ENCODE measurements at places on chromosomes 6 and 20.

DNA sequence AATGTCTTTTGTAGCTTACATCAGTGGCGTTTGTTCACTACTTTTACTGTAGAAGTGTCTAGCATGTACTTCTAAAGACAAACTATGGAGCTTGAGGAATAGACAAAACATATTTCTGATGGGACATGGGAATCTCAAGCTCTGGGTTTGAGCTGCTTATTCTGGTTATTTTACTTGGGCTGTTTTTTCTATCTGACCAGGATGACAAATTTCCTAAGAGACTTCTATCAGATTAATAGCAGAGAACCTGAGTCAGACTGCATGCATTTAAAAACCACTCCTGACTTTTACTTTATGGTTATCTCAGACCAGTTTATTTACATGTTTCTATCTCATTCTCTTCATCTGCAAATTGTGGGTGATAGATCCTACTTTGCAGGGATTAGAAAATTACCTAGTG, 1282.3 kb upstream of the GJE1 start:
- no peak for DNase-seq

- no peak for DNase-seq
Measured at GRCh38 chr6:466564-466963, 75.0 kb downstream of the IRF4 start.

GRCh38 chr20:4195499-4195898, 180.1 kb upstream of the RNF24 start:
- peak; percentile 11 for DNase-seq

DNA sequence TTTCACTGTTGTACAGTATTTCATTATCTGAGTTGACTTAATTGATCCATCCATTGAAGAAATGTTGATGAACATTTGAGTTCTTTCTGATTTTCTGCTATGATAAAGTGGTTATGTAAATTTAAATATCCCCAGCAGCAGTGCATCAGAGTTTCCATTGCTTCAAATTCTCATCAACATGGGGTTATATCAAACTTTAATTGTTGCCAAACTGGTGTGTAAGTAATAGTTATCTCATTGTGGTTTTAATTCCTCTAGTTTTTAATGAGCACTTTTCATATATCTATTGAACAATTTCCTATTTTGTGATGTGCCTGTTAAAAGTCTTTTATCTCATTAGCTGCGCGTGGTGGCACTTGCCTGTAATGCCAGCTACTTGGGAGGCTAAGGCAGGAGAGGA, 18.1 kb downstream of the ZNFX1 start:
- no peak for DNase-seq

DNA sequence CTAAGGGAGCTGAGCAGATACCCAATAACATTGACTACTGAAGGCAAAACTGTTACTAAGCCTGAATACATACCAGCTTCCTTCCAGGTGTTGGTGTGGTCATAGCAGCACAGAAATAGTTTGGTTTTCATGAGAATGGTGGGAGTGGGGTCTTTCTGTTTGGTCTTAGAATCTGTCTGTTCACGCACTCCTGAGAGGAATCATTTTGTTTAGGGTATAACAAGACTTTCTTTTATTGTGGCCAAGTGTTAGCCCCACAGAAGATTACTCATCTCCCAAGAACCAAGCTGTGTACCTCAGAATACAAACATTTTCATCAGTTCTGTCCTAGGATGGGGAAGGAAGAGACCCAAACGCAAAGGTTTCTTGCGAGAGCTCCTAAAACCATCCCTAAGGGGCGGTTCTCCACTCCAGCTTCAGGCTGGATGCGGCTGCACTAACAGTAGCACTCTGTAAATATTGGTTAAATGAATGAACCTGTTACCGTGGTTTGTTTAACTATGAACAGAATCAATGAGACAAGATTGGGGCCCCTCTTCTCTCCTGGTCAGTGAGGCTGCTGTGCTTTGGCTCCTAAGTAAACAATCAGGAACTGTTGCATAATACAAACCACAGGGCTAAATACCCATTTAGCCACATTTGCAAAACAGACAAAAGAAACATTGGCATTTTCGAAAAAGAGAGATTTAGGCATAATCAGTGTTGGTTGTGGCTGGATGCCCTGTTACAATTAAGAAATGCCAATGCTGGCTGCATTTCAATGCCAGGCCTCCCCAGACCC, 44.9 kb downstream of the SNAP25 start:
- DNase-seq: peak; percentile 43

- DNase-seq: no peak
Measured at GRCh38 chr6:169194737-169195136, 58.9 kb downstream of the THBS2 start.

DNA sequence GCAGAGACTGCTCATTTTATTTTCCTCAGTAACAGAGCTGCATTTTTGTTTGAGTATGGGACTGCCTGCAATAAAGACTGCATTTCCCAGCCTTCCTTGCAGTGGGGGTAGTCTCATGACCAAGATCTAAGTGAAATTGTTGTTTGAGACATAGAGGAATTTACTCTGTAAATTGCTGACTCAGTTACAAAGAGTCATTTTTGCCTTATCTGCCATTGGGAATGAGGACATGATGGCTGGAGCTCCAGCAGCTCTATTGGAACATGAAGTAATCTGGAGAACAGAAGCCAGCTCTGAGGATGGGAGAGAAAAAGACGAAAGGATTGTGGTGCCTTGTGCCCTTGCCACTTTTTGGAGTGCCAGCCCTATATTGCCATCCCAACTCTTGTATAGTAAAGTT, 2.1 kb upstream of the CST11 start:
- DNase-seq: no peak

DNA sequence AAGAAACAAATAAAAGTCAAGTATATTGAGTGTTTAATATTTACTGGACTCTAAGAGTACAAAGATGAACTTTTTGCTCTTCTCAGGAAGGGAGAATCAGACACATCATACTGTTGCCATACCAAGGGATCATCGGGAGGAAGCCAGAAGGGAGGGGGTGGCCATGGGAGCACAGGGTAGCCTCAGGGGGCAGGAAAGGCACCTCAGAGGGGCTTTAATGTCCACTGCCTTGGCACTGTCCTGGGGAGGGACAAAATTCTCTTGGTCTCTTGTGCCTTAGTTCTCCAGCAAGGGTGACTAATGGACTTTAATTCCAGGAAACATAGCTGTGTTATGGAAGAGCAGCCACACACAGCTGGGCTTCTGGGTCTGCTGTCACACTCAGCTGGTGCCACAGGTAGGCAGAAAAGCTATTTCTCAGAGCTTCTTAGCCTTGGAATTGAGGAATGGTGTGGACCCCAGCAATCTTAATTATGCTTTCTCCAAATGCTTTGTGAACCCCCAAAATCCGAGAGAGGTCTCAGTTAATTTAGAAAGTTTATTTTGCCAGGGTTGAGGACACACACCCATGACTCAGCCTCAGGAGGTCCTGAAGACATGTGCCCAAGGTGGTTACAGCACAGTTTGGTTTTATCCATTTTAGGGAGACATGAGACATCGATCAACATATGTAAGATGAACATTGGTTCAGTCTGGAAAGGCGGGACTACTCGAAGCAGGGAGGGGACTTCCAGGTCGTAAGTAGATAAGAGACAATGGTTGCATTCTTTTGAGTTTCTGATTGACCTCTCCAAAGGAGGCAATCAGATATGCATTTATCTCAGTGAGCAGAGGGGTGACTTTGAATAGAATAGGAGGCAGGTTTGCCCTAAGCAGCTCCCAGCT, 53.2 kb downstream of the MRAP2 start:
- no peak for DNase-seq

GRCh38 chr6:56684342-56685101, 41.8 kb upstream of the DST start:
- DNase-seq: peak; percentile 57

DNA sequence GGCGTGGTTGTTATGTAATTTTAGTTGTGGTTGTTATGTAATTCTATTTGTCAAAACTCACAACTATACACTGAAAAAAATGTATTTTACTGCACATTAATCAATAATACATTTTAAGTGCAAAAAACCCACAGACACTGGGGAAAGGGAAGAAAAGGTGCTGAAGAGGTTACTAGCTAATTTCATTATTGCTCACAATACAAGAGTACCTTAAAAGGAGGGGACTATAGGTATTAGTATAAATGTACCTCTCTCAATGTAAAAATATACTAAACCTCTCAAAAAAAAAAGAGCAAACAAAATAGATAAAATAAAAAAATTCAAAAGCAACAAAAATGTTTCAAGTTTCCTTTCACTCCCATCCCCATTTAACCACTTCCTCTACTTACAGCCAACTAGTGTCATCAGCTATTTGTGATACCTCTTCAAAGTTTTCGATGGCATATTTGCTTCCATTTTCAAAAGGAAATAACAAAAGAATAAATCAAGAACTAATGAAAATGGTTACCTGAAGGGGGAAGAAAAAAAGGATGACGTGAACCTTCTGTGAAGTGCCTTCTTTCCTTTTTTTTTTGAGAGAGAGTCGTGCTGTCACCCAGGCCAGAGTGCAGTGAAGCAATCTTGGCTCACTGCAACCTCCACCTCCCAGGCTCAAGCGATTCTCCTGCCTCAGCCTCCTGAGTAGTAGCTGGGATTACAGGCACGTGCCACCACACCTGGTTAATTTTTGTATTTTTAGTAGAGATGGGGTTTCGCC, 30.2 kb downstream of the RANBP9 start:
- DNase-seq: no peak

- no peak for DNase-seq
Measured at GRCh38 chr6:28812778-28813569, 110.8 kb downstream of the TRIM27 start.

- peak; percentile 40 for DNase-seq
Measured at GRCh38 chr6:10408457-10408856, 6.4 kb downstream of the TFAP2A start.

GRCh38 chr6:37432590-37432915, 468 bp upstream of the CMTR1 start:
- DNase-seq: no peak

GRCh38 chr6:153698001-153698400, 341.0 kb upstream of the OPRM1 start:
- DNase-seq: no peak

GRCh38 chr6:33492093-33492492, 37.7 kb downstream of the ZBTB9 start:
- DNase-seq: no peak

DNA sequence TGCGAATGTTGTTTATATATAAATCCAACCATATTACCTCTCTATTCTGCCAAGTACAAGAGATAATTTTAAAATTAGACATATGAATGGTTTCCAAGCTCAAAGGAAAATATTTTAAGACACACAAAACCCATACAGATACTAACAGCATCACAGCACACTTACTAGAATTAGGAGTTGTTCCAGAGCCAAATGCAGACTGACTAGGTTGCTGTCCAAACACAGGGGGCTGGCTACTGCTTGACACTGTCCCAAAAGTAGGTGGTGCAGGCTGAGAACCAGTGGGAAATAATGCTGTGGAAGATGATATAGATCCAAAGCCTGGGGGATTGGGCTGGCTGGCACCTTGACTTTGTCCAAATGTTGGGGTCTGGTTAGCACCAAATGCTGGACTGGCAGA, 24.3 kb downstream of the FAM8A1 start:
- DNase-seq: no peak

- no peak for DNase-seq
Measured at GRCh38 chr6:80531681-80532619, 425.5 kb downstream of the BCKDHB start.

DNA sequence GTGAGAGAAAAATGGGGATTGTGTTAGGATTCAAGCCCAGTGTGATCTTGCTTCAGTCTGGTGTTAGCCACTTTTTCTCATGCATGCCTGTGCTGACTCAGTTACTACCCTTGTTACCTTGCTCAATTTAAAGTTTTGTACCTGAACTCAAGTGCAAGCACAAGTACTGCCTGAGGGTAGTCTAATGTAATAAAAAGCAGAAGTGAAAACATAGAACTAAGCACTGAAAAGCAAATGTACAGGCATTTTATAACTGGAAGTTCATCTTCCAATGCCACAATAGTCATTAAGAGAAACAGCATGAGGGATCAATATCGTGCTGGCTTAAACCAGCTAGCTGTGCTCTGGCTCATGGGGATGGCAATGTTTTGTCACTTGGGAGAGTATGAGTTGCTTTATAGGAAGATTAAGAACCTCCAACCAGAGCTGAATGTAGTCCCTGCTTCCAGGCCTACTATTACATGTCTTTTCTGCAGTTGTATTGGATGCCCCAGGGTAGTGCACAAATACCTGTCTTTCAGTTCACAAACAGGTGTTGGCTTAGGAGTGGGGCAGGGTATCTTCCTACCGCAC, 48.7 kb downstream of the SLC35F1 start:
- DNase-seq: no peak

DNA sequence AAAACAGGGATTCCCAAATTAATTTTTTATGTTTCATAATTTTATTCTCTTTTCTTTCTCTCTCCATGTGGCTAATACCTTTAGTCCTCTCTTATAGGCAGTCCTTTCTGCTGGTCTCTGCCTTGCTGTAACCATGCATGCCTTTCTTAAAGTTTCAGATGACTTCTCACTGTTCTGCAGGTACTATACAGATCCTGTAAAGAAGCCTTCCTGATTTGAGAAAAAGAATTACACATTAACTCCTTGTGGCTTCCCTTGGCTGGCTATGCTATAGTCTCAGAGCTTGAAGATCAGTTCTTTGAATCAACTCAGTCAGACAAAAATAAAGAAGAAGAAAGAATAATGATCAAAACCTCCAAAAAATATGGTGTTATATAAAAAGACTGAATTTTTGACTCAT, 7.3 kb upstream of the GPR63 start:
- no peak for DNase-seq

GRCh38 chr6:143337201-143337949, 113.1 kb downstream of the ADAT2 start:
- peak; percentile 82 for DNase-seq

DNA sequence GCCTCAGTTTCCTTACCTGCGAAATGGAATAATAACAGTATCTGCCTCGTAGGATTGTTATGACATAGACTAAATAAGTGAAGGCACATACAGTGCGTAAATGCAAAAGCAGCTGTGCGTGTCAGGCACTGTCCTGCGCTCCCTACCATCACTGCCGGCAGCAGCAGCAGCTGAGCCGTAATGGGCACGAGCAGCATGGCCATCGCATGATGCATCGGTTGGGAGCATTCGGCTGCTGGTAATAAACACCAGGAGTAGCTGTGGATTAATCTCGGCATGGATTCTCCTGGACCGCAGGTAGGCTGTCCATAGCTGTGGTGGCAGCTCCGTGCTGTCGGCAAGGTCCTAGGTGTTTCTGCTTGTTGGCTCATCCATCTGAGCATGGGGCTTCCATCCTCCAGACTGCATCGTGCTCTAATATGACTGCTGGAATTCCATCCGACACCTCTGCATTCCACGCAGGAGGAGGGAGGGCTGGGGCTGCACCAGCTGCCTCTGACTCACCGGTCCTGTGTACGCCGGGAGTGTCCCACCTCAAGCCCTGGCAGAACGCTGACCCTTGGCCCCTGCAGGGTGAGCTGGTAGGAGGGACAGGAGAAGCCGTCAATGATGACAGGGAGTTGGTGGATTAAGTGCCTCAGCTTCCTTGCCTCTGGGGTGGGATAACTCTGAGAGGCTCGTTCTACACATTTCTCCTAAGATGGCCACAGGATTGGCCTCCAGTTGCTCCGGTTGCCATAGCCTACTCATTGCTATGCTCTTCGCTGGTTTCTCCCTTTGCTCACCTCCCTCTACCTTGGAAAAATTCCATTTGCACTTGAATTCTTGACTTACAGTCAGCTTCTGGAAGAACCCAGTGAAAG, 100.9 kb upstream of the PMEPA1 start:
- no peak for DNase-seq

GRCh38 chr20:39668038-39668437, 705.9 kb downstream of the DHX35 start:
- DNase-seq: no peak

GRCh38 chr6:18724056-18724455, 336.9 kb downstream of the RNF144B start:
- DNase-seq: no peak
